Activated T-cell treated with anti-CD3 and anti-CD28 coated beads, Interleukin-2, amount 50 U/mL, for 1 hour (primary cell): ENCODE measurements at places on chromosomes 7 and 10.

DNA sequence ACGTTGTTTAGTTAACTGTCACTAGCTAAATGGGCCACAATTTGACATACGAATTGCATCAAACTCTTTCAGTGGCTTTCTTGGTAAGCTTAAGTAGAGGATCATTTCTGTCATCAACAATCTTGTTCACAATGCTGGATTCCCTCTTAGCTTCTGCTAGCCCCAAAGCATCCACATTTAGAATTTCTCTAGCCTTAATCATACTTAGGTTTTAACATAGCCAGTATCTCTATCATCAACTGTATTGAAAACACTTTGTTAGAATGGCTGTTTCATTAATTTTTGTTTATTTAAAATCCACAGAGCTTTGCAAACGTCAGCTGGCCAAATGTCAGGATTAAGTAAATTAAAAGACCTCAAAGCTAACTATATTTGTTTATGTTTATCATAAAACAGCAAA, 41.1 kb downstream of the ABRAXAS2 start:
- DNase-seq, result no peak

GRCh38 chr10:95374597-95375209, 83.9 kb upstream of the PDLIM1 start:
- no peak for DNase-seq

- DNase-seq, result no peak
These were observed 17.1 kb downstream of the CCNY start for GRCh38 chr10:35353395-35353794.

DNA sequence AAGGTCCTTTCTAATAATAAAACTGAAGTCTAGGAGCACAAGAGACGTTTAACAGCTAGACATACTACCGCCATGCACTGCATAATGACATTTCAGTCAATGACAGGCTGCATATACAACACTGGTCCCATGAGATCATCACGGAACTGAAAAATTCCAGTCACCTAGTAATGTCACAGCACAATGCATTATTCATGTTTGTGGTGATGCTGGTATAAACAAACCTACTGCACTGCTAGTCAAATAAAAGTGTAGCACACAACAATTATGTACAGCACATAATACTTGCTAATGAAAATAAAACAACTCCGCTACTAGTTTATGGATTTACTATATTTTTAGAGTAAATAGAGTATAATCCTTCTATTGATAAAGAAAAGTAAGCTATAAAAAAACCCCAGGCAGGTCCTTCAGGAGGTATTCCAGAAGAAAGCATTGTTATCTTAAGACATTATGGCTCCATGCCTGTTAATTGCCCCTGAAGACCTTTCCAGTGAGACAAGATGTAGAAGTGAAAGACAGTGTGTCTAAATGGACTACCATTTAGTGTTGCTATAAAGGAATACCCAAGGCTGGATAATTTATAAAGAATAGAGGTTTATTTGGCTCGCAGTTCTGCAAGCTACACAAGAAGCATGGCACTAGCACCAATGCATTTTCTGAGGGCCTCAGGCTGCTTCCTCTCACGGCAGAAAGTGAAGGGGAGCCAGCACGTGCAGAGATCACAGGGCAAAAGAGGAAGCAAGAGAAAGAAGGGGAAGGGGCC, 47.1 kb downstream of the HIBADH start:
- no peak for DNase-seq

GRCh38 chr7:87059525-87060287, at the start of gene ELAPOR2:
TSS of gene ELAPOR2 (minus strand) at chr7:87059654. CDS start at chr7:87059513, 141 bp downstream.
- DNase-seq, result peak; percentile 92

DNA sequence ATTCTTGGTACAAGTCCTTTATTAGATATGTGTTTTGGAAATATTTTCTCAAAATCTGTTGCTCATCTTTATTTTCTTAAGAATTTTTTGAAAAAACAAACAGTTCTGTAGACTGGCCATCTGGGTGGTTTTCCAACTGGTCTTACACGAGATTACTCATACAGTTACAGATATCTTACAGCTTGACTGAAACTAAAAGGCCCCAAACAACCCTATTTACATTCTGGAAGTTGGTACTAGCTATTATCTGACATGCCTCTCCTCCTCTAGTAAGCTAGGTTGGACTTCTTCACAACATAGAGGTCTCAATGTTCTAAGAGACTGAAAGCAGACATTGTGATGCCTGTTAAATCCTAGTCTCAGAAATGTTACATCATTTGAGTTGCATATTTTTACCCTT, 52.0 kb downstream of the ZNF22 start:
- no peak for DNase-seq

DNA sequence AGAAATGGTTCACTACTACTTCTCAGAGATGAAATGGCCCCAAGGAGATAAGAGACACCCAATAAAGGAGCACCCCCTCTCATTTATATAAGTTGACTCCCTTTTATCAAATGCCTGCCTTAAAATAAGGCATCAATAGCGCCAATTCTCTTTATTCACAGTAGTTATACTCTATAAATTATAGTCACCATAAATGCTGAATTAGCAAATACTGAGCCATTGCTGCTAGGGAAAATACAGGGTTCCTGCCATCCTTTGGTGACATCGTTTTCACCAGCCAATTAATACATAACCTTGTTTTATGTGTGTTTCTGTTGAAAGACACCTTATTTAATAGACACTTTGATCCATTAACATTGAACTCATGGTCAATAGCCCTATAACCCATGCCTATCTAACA, 28.6 kb downstream of the DCLRE1C start:
- DNase-seq, result no peak

DNA sequence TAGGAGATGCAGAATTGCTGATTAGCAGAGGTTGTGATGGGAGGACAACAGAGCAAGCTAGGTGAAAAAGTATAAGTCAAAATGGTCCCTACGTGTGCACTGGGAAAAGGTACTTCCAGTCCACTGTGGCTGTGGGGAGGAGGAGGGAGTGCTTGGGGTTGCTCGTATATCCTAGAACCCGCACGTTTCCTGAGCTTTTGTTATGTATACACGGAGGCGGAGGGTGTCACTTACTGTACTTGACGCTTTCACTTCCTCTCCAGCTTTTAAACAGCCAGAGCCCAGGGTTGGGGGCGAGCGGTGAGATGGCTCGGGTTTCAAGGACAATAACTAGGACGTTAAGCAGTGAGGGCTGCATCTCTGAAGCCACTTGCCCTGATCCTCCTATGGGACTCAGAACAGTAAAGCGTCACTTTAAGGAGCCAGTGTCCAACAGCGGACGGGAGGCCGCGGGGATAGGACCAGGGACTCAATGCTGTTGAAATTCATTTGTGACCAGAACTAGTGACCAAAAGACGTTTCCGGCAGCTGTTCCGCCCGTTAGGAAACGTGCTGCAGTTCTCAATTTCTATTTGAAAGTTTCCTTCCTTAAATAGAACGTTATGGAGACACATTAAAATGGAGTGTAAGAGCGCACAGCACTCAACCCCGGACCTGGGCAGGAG, 985 bp upstream of the ETV1 start:
- DNase-seq, result no peak

DNA sequence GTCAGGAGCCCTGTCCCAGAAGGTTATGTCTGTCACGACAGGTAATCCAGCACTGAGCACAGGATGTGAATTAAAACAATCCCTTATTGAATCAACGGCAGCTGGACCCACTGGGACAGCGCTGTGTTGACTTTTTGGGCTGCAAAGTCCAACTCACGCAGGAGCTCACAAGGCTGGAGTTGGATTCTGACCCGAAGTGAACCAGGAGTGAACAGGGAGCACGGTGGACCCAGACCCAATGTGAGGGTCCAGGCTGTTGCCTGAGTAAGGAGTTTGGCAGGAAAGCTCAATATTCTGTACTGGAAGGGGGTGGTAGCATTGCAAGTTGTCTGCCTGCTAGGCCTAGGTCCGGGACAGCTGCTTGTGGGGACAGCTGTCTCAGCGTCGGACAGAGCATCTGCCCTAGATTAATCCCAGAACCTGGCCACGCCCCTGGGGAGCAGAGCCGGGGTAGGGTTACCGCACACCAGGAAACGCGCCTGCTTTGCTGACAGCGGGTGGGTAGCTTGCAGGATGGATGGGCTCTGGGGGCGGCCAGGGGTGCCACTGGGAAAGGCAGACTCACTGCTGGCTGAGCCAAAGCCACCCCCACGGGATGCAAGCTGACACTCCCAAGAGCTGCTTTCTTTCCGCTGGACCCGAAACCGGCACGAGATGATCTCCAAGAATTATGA, 24.0 kb downstream of the COL26A1 start:
- no peak for DNase-seq

- peak; percentile 24 for DNase-seq
These were observed 786 bp downstream of the TAF3 start for GRCh38 chr10:7819121-7819460.

- DNase-seq, result no peak
These were observed 399 bp downstream of the FHIP2A start for GRCh38 chr10:114821915-114822443.

DNA sequence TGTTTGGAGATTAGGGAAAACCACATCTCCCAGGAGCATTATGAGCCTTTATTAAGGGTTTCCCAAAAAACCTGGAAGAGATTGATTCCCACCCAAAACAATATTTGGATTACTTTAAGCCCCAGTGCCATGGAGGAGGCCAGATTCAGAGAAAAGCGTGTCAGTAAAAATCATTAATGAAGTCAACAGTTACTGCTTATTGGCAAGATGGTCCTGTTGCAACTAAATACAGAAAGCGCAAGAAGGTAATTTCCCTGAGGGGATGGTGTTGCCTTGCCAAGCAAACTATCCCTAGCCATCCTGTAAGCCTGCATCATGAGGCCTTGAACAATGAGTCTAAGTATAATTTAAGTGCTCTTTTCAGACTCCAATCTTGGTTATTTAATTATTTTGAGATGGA, 156.6 kb downstream of the SPAG6 start:
- no peak for DNase-seq

GRCh38 chr7:16028103-16028502, 341.6 kb upstream of the MEOX2 start:
- no peak for DNase-seq

DNA sequence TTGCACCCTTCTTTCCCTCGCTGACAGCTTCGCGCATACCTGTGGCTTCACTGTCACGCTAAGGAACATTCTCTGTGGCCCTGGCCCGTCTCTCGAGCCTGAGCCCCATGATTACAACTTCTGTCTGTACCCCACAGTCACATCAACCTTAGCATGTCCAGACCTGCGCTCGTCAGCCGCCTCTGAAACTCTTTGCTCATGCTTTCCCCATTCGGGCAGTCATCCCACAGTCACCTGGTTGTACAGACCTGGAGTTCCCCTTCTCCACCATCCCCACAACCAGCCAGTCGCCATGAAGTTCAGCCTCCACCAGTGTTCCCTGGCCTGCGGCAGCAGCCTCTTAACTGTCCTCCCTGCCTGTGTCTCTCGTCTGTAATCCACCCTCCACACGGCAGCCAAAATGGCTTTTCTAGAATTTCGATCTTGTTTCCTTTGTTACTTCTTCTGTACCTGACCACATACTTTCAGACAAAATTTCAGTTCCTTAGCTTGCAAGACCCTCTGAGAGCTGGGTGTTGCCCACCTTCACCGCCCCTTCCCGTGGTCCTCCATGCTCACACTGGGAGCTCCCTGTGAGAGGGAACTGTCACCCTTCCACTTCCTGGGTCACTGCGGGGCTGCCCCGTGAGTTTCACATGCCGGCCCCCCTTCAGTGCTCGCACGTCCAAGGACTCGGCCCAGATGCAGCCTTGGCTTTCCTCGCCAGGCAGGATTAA, 229.2 kb downstream of the CELF2 start:
- DNase-seq, result no peak

DNA sequence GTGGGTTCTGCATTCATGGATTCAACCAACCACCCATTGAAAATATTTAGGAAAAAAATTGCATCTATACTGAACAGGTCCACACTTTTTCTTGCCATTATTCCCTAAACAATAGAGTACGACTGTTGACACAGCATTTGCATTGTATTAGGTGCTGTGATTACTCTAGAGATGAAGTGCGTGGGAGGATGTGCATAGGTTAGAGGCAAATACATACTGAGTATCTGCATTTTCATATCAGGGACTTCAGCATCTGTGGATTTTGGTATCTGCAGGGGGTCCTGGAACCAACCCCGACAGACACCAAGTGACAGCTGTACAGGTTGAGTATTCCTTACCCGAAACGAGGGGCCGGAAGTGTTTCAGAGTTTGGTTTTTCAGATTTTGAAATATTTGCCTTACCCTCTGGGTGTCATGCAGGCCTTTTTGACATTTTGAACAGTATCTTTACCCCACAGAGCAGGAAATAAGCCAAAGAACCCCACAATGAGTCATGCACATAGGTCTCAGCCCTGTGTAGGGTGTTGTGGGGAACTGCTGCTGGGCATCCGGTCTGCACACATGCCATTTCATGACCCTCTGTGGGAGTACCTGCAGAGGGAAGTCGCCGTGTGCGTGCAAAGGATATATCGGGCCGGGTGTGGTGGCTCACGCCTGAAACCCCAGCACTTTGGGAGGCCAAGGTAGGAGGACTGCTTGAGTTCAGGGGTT, 14.5 kb downstream of the NUDT5 start:
- DNase-seq, result peak; percentile 56

DNA sequence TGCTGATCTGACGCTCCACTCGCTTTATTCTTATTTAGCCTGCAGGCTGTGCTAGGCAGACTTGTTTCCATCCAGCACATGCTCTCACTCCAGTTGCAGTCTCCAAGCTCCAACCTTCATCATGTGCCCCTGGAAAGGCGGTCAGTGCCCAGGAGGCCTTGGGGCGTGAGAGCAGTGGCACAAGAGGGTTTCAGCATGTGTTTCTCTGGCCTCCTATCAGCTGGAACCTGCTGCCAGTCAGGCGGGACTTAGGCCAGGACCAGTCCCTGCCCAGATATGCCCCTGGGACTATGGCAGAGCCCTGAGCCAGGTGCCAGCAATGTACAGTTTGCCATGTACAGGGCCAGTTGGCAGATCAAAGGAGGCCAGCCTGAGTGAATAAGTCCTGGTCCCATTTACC, 330.2 kb upstream of the FZD1 start:
- DNase-seq, result no peak

- no peak for DNase-seq
These were observed 145.3 kb upstream of the MGMT start for GRCh38 chr10:129321727-129322126.
